NCI-H187 (cell line): ENCODE measurements at places on chromosomes 12 and 14.

DNA sequence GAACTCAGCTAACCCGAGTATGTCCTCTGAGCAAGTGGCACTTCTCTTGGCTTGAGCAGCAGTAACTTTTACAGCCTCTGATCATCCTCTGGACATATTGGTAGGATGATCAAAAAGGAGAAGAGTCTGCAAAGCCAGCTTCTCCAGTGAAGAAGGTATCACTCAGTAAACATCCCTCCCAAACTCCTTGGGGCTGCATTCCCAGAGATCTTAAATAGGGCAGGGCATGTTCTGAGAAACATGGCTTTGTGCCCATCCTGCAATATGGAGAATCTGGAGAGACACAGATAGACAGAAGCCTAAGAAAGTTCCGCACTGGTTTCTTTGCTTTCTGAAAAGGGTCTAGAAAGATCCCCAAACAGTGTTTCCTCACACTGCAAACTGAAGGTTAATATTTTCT, 65.4 kb downstream of the RBM19 start:
- no peak for DNase-seq

DNA sequence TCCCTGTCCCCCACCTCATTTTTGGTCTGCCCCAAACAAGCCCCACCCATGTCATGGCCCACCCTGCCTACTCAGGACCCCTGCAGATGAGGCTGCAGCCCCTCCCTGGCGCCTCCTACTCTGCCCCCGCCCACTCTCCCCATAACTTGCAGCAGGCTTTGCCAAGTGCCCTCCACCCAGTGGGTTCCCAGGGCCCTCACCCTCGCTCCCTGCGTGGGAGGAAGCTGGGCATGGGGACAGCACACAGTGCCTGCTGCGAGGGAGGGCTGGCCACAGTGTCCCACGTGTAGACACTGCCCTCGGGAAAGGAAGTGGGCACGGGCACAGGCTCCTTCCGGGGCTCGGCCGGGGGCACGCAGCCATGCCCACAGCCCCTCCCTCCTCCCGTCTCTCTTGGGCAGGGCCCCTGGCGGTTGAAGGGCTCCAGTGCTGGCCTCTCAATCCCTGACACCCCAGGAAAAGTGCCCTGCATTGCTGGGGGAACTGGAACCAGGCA, 9.4 kb downstream of the AKT1 start:
- DNase-seq, result no peak

GRCh38 chr12:15563663-15564062, 225.5 kb downstream of the EPS8 start:
- no peak for DNase-seq

GRCh38 chr14:89331398-89331797, 85.6 kb downstream of the FOXN3 start:
- DNase-seq, result no peak

GRCh38 chr14:67426161-67426560, 14.2 kb upstream of the PLEK2 start:
- no peak for DNase-seq

GRCh38 chr12:108213871-108214445, 84.9 kb downstream of the WSCD2 start:
- DNase-seq, result no peak

DNA sequence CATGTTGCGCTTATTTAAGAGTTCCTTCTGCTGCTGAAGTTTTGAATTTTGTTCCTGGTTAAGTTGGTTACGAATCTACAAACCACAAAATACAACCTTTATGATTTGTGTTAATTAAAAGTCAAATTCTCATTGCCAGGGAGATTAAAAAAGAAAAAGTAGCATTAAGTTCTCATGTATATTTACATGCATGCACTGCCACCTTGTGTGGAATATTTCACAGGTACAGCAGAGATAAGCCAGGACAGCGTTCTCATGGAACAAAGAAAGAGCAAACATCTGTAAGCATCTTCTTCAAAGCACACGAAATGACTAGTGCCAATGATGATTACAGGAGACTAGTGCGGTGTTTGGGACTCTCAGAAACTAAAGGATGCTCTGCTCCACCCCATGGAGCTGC, 34.2 kb downstream of the ZFYVE21 start:
- DNase-seq, result no peak

- no peak for DNase-seq
Observed at GRCh38 chr14:68790644-68791077, 2.2 kb downstream of the ZFP36L1 start.

GRCh38 chr12:87074781-87075180, 818.6 kb upstream of the MGAT4C start:
- no peak for DNase-seq

GRCh38 chr14:76259029-76259735, 107.5 kb downstream of the GPATCH2L start:
- DNase-seq, result no peak

GRCh38 chr14:100102156-100102785, 37.0 kb downstream of the EVL start:
- no peak for DNase-seq

GRCh38 chr12:126210448-126210847, 1145.2 kb downstream of the AACS start:
- DNase-seq, result no peak

GRCh38 chr12:58420503-58420902, 479.1 kb downstream of the ATP23 start:
- no peak for DNase-seq

DNA sequence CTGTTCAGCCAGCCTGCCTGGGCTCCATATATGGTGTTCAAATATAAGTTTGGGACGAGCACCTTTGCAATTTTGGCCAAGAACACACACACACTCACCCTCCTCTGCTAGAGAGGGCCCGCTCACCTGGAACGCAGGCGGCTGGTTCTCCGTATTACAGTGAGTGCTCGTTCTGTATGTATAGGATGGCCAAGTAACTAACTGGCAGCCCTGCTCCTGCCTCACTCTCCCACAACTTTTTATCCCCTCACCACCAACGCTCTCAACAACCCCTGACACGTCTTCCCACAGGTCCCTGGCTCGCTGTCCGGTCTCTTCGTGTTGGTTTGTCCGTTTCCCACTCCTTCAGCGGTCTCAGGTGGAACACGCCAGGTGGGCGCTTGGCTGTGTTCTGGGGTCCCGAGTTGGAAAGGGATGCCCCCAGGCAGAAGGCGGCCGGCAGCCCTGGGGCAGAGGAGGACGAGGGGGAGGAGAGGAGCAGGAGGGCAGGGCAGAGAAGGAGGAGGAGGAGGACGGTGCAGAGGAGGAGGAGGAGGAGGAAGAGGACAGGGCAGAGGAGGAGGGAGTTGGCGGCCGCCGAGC, 398 bp upstream of the MSRB3 start:
- no peak for DNase-seq

DNA sequence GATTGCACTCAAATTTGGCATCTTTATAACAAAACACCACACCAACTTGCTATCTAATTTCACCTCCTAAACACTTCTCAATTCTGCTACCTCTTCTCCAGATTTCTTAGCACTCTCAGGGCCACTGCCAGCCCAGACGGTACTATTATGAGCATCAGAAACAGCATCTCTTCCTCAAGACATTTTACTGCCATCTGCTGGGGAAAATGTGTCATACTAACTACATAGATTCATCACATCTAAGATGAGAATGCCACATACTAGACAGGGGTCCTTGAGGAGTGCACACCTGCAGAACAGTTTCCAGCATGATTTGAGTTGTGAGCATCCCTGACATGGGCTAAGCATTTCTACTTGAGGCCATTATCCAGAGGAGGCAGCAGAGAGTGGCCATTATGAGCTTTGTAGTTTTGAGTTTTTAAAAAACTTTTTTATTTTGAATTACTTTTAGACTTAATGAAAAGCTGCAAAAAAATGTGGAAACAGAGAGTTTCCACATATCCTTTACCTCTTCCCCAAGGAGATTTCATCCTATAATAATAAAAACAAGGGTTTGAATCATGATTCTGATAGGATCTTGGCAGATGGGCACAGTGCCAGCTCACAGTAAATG, 15.1 kb upstream of the GRIP1 start:
- no peak for DNase-seq

DNA sequence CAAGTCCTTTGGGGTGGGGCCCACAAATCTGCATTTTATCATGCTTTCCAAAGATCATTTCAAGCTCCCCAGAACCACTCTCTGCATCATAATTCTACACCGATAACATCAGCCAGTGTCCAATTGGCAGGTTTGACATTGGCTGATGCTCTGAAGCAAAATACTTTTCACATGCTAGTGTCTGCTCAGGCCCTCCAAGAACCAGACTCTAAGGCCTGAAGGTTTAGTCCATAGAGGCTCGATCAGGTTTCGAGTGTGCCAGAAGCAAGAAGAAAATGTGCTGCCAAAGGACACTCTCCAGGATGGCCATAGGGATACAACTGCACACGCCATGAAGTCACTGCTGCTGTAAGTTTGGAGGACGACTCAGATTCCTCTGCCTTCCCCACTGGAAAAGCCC, 280.3 kb downstream of the KSR2 start:
- DNase-seq, result no peak

GRCh38 chr14:101643651-101644050, 82.4 kb downstream of the DIO3 start:
- DNase-seq, result no peak

DNA sequence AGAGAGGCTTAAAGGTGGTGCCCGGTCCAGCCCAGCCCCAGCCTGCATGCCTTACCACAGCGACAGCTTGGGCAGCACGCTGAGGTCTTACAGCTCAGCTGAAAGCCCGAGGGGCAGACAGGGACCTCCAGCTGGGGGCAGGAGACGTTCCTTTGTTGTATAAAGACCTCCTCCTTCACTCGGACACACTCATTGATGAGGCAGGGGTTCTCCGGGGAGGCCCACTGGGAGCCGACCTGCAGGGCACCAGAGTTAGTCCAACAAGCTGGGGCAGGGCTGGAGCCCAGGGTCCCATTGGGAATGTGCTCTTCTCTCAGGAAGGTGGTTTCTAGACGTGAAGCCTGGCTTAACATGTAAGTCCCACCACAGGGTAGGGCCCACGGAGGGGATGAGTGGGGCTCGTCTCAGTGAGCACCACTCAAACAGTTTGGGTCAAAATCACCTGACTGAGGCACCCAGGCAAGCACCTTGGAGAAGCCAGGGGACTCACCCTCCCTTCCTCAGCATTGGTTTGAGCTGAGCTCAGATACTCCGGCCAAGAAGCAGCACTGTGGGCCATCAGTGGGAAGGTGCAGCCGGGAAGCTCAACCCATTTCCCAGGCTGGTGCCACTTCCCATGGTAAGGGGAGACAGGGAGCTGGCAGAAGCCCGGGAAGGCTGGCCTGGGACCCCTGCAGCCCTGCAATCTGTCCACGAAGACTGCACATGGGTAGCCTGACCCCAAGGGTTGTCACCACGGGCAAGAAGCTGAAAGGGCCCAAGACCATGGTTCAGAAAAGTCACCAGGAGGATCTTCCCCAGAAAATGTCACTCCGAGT, 24.3 kb upstream of the ANO2 start:
- no peak for DNase-seq

GRCh38 chr12:96375170-96375569, 25.1 kb downstream of the CDK17 start:
- no peak for DNase-seq

GRCh38 chr12:108048686-108049085, 80.4 kb upstream of the WSCD2 start:
- DNase-seq, result no peak

- DNase-seq, result no peak
Observed at GRCh38 chr14:102883089-102883541, 39.3 kb upstream of the AMN start.

DNA sequence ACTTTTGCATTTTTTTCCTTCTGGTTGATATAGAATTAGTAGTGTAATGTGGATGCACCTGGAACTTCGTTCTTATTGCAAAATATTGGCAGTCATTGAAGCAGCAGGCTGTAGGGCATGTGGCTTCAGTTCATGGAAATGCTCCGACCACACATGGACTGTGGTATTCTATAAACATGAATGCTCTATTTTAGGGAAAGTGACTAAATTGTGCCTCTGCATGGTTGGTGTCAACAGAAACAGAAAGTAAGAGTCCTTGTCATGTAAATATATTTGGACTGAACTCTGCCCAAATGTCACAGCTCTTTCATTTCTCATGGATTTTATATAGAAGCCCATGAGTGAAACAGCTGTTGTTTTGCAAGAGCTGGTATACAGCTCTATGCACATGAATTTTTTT, 917.0 kb downstream of the LRFN5 start:
- DNase-seq, result no peak

DNA sequence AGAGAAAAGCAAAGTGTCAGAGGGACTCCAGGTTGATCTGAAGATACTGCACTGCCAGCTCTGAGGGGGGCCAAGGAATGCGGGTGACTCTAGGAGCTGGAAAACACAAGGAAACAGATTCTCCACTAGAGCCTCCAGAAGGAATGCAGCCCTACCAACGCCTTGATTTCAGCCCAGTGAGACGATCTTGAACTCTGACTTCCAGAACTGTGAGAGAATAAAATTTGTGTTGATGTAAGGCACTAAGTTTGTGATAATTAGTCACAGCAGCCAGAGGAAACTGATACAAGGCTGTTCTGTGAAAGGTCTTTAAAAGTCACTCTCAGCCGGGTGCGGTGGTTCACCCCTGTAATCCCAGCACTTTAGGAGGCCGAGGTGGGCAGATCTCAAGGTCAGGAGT, 34.2 kb downstream of the CKAP4 start:
- no peak for DNase-seq

GRCh38 chr14:80208461-80208860, 2.8 kb downstream of the DIO2 start:
- DNase-seq, result no peak

DNA sequence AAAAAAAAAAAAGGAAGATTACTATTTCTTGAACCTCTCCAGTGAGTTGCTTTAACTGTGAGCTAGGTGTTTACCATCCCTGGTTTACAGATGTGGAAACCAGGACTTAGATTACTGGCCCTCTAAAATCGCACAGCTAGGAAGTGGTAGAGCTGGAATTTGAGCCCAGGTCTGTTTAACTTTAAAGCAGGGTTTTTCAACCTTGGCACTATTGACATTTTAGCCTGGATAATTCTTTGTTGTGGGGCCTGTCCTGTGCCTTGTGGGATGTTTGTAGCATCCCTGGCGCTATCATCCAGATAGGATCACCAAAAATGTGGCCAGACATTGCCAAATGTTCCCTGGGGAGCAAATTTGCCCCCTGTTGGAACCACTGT, 28.5 kb upstream of the SMOC1 start:
- DNase-seq, result no peak

GRCh38 chr12:95700316-95700785, 90.2 kb downstream of the NTN4 start:
- DNase-seq, result no peak

GRCh38 chr12:90174956-90175355, 466.3 kb upstream of the ATP2B1 start:
- DNase-seq, result no peak
